Adrenal gland (tissue), 19 donors: ENCODE measurements at places on chromosomes 6 and 20.

- peaks cover 6% of the 10 kb centered on the region for H3K4me1 ChIP-seq
- H3K36me3 ChIP-seq = no peaks in the 10 kb centered on the region
- H3K27ac ChIP-seq = no peak overlapping the region
- no peaks in the 10 kb centered on the region for H3K27me3 ChIP-seq
- no peak overlapping the region for H3K4me3 ChIP-seq
Measured at GRCh38 chr20:37816003-37816402, 86.9 kb upstream of the VSTM2L start.

GRCh38 chr20:34473262-34473883, 42.8 kb upstream of the DYNLRB1 start:
- no peak for DNase-seq
- no peaks in the 10 kb centered on the region for H3K4me1 ChIP-seq
- H3K36me3 ChIP-seq = no peaks in the 10 kb centered on the region

DNA sequence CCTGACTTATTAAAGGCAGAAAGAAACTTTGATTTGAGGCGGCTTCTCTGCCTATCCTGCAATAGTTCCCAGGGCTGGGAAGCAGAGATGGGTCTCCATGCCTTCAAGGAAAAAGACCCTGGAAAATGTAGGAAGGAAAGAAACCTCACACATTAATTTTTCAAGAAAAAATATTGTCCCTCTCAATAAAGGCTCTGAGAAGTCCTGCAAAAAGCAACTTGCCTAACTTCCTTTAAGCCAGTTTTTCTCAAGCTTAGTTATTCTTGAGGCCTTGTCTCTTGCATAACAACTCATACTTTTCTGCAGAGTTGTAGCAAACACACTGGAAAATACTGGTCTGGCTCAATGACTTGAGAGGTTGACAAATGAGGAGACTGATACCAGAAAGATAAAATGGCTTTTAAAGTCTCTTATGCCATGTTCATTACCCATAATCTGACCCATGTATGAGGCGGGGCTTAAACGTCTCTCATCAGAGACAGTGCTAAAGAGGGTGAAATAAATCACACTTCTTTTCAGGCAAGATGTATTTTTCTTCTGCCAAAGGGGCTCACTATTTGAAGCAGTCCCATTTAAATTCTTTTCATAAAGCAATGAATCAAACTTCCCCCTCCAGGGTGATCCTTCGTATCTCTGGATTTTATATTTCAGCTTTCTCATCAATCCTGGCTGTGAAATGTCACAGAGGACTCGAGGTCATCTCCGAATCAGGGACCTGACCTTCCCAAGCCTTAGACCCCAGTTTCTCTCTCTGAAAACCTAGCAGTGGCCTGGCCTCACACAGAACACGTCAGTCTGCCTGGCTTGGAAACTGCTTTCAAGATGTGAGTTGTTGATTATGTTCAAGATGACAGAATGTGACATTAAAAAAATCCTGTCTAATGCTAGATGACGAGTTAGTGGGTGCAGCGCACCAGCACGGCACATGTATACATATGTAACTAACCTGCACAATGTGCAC, 82.3 kb upstream of the KCNG1 start:
- H3K27ac ChIP-seq = no peak overlapping the region

DNA sequence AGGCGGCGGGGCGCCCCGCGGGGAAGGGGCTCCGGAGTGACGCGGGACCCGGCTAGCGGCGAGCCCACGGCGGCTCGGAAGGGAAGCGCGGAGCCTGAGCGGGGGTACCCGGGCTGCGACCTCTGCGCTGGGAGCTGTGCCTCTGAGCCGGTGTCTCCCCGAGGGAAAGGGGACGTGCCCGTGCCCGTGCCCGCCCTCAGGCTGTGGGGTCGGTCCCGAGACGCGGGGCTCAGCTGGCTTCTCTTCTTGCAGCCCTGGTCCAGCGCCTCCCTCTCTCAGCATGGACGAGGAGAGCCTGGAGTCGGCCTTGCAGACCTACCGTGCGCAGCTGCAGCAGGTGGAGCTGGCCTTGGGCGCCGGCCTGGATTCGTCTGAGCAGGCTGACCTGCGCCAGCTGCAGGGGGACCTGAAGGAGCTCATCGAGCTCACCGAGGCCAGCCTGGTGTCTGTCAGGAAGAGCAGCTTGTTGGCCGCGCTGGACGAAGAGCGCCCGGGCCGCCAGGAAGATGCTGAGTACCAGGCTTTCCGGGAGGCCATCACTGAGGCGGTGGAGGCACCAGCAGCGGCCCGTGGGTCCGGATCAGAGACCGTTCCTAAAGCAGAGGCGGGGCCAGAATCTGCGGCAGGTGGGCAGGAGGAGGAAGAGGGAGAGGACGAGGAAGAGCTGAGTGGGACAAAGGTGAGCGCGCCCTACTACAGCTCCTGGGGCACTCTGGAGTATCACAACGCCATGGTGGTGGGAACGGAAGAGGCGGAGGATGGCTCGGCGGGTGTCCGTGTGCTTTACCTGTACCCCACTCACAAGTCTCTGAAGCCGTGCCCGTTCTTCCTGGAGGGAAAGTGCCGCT, 686 bp downstream of the ZGPAT start:
- peak; percentile 40 for DNase-seq
- no peak overlapping the region for H3K4me3 ChIP-seq
- H3K36me3 ChIP-seq = no peaks in the 10 kb centered on the region
- no peaks in the 10 kb centered on the region for H3K27me3 ChIP-seq
- peak overlapping the region; percentile 80 for H3K27ac ChIP-seq

GRCh38 chr6:74519163-74519562, 686.7 kb downstream of the COL12A1 start:
- H3K27me3 ChIP-seq = no peaks in the 10 kb centered on the region
- no peaks in the 10 kb centered on the region for H3K36me3 ChIP-seq
- H3K27ac ChIP-seq = no peak overlapping the region

GRCh38 chr20:50533061-50533460, 22.9 kb downstream of the PTPN1 start:
- H3K4me1 ChIP-seq = peaks cover 45% of the 10 kb centered on the region
- no peaks in the 10 kb centered on the region for H3K27me3 ChIP-seq
- no peaks in the 10 kb centered on the region for H3K36me3 ChIP-seq
- no peak overlapping the region for H3K4me3 ChIP-seq
- no peak overlapping the region for H3K27ac ChIP-seq

DNA sequence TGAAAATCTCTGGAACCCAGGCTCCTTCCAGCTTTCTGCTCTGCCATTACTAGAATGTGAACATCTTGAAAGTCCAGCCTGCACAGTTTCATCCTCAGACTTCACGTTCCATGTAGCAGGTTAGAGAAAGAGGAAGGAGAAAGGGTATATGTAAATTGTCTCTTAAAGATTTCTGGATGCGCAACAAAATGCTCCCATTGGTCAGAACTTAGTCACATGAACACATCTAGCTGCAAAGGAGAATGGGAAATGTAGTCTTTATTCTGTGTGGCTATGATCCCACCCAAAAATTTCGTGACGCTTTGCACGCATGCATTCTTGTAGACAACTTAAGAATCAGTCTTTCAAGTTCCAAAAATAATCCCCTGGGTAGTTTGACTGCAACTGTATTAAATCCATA, 46.4 kb upstream of the CHD6 start:
- H3K4me1 ChIP-seq = no peaks in the 10 kb centered on the region
- no peak for DNase-seq
- no peaks in the 10 kb centered on the region for H3K27me3 ChIP-seq
- no peak overlapping the region for H3K27ac ChIP-seq

DNA sequence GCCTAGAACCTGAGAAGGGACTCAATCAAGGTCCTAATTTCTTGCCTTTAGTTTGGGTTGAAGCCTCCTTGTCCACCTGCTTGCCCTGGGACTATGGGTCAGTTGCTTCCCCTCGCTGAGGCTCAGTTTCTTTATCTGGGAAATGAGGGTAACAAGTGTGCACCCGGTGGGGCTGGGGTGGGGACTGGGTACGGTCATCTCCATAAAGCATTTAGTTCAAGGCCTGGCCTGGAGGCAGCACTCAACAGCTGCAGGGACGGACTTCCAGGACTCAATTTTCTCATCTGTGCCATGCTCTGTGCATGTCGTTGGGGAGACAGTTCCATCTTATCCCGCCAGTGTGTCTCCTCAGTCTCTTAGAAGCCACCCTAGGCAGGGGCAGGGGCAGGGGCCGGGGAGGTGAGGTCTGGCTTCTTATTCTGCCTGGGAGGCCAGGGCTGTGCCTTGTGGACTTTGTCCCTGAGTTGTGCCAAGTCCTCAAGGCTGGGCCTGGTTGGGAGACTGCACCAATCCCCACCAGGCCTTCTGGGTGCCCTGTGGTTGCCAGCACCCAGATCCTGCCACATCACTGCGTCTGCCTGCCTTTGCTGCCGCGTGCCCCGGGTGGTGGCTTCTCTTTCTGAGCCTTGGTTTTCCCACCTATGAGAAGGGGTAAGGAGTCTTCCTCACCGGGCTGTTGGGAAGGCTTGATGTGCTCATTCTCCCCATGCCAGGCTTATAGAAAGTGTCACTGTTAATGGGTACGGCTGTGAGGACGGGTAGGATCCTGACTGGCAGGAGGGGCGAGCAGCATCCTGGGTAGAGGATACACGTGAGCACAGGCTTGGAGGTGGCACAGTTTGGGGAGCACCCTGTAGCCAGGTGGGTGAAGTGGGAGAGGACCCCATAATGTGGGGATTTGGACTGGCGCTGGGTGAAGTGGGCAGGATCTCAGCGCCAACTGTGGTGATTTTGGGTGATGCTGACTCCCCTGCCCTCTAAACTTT, 8.6 kb downstream of the SRC start:
- H3K4me3 ChIP-seq = no peak overlapping the region
- H3K27ac ChIP-seq = no peak overlapping the region
- H3K36me3 ChIP-seq = no peaks in the 10 kb centered on the region
- DNase-seq = no peak

DNA sequence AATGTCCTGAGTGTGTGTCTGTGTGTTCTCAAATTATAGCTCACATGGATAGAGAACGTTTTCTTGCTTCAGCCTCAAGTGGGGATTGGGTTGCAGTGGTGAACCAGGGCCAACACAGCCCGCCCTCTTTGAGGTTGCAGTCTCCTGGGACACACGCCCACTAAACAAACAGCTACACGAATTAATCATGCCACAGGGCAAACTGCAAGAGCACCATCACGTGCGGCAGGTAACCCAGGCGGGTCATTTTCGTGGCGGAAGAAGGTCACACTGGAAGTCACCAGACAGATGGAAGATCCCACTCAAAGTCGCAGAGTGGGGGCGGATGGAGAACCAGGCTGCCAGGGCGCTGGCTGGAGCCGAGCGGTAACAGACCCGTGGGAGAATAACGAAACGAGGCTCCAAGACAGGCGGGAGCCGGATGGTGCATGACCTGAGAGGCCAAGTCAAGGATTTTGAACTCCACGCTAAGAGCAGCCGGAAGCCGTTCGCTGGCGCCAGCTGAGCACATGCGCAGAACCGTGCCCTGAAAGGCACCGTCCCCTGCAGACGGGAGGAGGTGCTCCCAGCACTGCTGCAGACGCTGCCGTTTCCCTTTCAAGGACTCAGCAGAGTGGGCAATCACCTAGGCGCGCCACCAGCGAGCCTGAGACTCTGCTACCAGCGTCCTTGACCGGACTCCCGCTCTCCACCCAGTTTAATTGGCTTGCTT, 10.7 kb downstream of the DLL1 start:
- peak; percentile 86 for DNase-seq
- peak overlapping the region; percentile 40 for H3K4me3 ChIP-seq
- no peaks in the 10 kb centered on the region for H3K27me3 ChIP-seq
- peaks cover 20% of the 10 kb centered on the region for H3K36me3 ChIP-seq
- peaks cover 14% of the 10 kb centered on the region for H3K4me1 ChIP-seq

GRCh38 chr20:13271977-13272975, 51.2 kb downstream of the ISM1 start:
- H3K27ac ChIP-seq = peak overlapping the region; percentile 42
- H3K36me3 ChIP-seq = no peaks in the 10 kb centered on the region
- no peak overlapping the region for H3K4me3 ChIP-seq
- no peaks in the 10 kb centered on the region for H3K4me1 ChIP-seq

DNA sequence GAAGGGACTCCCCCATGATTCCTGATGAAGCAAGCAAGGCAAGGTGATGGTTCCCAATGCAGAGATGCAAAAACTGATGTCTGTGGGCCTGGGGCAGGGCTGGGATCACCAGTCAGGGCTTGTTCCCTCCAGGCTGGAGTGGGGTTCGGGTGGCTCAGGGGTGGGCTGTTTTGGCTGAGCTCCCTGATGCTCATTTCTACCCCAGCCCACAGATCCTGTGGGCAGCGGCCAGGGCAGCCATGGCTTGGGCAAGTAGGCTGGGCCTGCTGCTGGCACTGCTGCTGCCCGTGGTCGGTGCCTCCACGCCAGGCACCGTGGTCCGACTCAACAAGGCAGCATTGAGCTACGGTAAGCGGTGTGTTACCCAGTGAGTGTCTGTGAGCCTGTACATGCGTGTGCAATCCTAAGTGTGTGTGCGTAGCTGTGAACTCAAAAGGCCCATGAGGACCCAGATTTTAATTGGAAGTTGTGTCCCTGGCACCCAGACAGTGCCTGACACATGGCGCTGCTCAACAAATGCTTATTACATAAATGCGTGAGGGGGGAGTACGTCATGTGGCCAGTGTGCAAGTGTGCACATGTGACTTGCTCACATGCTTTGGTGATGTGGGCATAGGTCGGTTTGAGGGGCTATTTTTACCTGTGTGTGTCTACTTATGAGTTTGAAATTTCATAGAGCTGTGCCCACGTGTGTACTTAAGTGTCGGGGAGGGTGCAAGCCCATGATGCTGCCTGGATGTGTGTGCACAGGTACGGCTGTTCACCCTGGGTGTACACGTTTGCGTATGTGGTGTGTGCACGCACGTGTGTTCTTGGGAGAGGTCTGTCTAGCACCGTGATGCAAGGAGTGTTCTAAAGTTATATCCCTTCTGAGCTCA, 1.1 kb downstream of the BPIFB2 start:
- no peak overlapping the region for H3K27ac ChIP-seq
- peaks cover 5% of the 10 kb centered on the region for H3K27me3 ChIP-seq
- no peak overlapping the region for H3K4me3 ChIP-seq
- H3K4me1 ChIP-seq = no peaks in the 10 kb centered on the region
- DNase-seq = no peak

- no peaks in the 10 kb centered on the region for H3K27me3 ChIP-seq
- no peaks in the 10 kb centered on the region for H3K4me1 ChIP-seq
- no peaks in the 10 kb centered on the region for H3K36me3 ChIP-seq
- no peak for DNase-seq
- no peak overlapping the region for H3K27ac ChIP-seq
- H3K4me3 ChIP-seq = no peak overlapping the region
Measured at GRCh38 chr6:161407581-161407980, 133.7 kb upstream of the AGPAT4 start.
